Uterus (tissue), 4 donors: ENCODE measurements at places on chromosomes 16 and 17. TPM values are rescaled to one million over a fixed set of nuclear protein-coding genes. Genes with fewer than 3 reads are reported as not detected.

The AOC2 gene
- 5.3 TPM for total RNA-seq

The PRDM7 gene
- total RNA-seq = not detected

The PDE6G gene
- total RNA-seq = 2.1 TPM

The EME1 gene
- total RNA-seq = 3.4 TPM

The CCL7 gene
- total RNA-seq = not detected

DNA sequence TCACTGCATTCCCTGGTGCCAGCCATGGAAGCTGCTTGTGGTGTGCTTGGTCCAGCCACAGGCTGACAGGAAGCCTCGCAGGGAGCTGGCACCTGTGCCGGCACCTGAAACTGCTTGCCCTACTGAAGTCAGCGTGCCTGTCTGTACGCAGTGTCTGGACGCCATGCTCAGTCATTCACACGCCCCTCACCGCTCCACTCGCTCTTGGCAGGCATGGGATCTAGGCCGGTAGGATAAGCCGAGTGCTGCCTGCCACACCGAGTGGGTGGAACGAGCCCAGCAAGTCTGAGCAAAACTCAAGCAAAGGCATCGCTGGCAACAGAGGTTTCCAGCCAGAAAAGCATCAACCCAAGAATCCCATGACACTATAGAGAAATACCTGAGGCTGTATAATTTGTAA, 350.6 kb downstream of the CDH11 start:
- no peak for DNase-seq
- no peaks in the 10 kb centered on the region for H3K4me1 ChIP-seq
- no peak overlapping the region for H3K4me3 ChIP-seq
- no peaks in the 10 kb centered on the region for H3K36me3 ChIP-seq
- H3K27ac ChIP-seq = no peak overlapping the region

DNA sequence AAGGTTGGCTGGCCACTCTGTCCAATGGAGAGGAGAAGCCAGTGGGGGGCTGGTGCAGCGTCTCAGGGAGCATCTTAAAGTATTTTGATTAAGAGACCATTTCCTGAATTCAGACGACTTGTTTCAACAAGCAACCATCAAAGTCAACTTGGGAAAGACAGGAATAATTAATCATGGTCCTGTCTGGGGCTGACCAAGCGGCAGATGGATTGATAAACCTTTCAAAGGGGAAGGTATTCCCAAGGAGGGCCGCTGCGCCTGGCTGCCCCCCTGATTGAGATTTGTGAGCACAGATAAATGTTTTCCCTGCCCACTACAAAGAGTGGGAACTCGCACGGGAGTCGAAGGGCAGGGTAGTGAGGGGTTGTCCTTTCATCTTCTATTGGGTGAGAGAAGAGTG, 47.5 kb downstream of the HNF1B start:
- no peaks in the 10 kb centered on the region for H3K36me3 ChIP-seq
- H3K4me1 ChIP-seq = no peaks in the 10 kb centered on the region
- no peaks in the 10 kb centered on the region for H3K27me3 ChIP-seq
- no peak for DNase-seq

GRCh38 chr16:77873066-77873465, 84.7 kb downstream of the VAT1L start:
- no peaks in the 10 kb centered on the region for H3K36me3 ChIP-seq
- no peak for DNase-seq
- no peak overlapping the region for H3K27ac ChIP-seq
- no peaks in the 10 kb centered on the region for H3K4me1 ChIP-seq

DNA sequence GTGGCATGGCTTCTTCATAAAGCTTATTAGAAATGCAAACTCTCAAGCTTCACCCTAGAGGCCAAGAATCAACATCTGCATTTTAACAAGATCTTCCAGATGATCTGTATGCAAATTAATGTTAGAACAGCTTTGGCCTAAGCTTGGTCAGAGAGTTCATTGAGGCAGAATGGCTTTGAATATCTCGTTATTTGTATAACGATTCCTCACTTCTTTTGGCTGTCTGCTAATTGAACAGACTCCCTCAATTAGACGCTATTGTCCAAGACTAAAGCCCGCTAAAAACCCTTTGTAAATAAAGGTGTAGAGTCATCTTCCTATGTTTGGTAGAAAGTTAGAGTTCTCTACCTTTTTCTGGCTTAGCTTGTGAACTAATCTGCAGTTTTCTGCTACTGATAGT, 1453.7 kb downstream of the CDH8 start:
- H3K4me1 ChIP-seq = no peaks in the 10 kb centered on the region
- H3K4me3 ChIP-seq = no peak overlapping the region
- H3K36me3 ChIP-seq = no peaks in the 10 kb centered on the region
- no peaks in the 10 kb centered on the region for H3K27me3 ChIP-seq
- no peak overlapping the region for H3K27ac ChIP-seq

DNA sequence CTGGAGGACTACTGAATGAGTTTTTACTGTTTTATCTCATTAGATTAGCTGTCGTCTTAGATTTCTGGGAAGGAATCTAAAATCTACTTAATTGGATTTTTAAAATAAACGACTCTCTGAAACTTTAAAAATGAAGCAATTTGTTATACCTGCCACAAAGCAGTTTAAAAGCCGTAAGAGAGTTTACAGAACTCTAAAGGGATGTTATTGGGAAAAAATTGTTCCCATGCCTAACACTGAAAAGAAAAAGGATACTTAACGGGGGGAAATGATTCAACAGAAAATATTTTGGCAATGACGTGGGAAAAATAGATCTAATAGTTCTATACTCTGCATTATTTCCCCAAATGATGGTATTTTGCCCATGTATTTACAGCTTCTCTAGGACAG, 27.0 kb downstream of the ARHGAP17 start:
- H3K27me3 ChIP-seq = no peaks in the 10 kb centered on the region
- H3K4me1 ChIP-seq = peaks cover 40% of the 10 kb centered on the region
- peak overlapping the region; percentile 58 for H3K27ac ChIP-seq
- no peaks in the 10 kb centered on the region for H3K36me3 ChIP-seq

DNA sequence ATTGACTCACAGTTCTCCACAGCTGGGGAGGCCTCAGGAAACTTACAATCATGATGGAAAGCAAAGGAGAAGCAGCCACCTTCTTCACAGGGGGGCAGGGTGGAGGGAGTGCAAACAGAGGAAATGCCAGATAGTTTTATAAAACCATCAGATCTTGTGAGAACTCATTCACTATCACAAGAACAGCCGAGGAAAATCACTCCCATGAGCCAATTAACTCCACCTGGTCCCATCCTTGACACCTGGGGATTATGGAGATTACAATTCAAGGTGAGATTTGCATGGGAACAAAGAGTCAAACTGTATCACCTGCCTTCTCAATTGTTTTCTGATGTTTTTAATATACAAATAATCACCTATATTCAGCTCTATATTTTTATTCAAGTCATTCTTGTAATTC, 1527.3 kb upstream of the GOT2 start:
- H3K4me3 ChIP-seq = no peak overlapping the region
- no peaks in the 10 kb centered on the region for H3K4me1 ChIP-seq
- no peak overlapping the region for H3K27ac ChIP-seq

DNA sequence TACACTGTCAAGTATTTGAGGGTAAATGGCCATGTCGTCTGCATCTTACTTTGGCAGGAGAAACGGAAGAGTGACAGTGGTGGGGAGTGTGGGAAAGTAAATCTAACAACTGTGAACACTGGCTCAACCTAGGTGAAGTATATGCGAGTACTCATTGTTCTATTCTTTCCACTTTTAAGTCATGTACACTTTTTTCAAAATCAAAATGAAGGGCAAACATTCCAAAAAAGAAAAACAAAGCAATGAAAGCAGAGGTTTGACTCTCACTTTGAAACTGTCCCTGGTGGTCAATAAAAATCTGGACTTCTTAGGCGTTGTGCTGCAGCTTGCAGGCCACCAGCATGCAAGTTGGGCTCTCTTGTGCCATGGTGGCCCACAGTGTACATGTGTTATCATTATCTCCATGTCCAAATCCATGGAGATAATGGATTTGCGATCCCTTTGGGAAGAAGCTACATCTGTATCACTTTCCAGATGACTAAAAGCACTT, 32.7 kb downstream of the STAT5B start:
- H3K4me1 ChIP-seq = no peaks in the 10 kb centered on the region
- no peaks in the 10 kb centered on the region for H3K36me3 ChIP-seq
- DNase-seq = no peak
- no peaks in the 10 kb centered on the region for H3K27me3 ChIP-seq
- H3K27ac ChIP-seq = no peak overlapping the region
- no peak overlapping the region for H3K4me3 ChIP-seq

- no peaks in the 10 kb centered on the region for H3K4me1 ChIP-seq
- no peak overlapping the region for H3K4me3 ChIP-seq
- H3K36me3 ChIP-seq = no peaks in the 10 kb centered on the region
- no peak for DNase-seq
- H3K27me3 ChIP-seq = no peaks in the 10 kb centered on the region
Observed at GRCh38 chr16:10332241-10332640, 53.6 kb upstream of the ATF7IP2 start.

DNA sequence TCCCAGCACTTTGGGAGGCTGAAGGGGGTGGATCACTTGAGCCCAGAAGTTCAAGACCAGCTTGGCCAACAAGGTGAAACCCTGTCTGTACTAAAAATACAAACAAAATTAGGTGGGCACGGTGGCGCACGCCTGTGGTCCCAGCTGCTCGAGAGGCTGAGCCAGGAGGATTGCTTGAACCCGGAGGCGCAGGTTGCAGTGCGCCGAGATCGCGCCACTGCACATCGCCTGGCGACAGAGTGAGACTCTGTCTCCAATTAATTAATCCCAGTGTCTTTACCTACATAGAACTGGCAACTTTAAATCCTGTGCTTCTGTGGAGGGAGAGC, 1.5 kb upstream of the ELOB start:
- H3K27me3 ChIP-seq = no peaks in the 10 kb centered on the region
- peak overlapping the region; percentile 100 for H3K27ac ChIP-seq
- no peaks in the 10 kb centered on the region for H3K36me3 ChIP-seq
- H3K4me1 ChIP-seq = no peaks in the 10 kb centered on the region

- H3K36me3 ChIP-seq = no peaks in the 10 kb centered on the region
- H3K4me1 ChIP-seq = no peaks in the 10 kb centered on the region
- H3K27ac ChIP-seq = no peak overlapping the region
- H3K4me3 ChIP-seq = no peak overlapping the region
- H3K27me3 ChIP-seq = no peaks in the 10 kb centered on the region
- DNase-seq = no peak
Observed at GRCh38 chr17:56392321-56392720, 201.2 kb upstream of the NOG start.

DNA sequence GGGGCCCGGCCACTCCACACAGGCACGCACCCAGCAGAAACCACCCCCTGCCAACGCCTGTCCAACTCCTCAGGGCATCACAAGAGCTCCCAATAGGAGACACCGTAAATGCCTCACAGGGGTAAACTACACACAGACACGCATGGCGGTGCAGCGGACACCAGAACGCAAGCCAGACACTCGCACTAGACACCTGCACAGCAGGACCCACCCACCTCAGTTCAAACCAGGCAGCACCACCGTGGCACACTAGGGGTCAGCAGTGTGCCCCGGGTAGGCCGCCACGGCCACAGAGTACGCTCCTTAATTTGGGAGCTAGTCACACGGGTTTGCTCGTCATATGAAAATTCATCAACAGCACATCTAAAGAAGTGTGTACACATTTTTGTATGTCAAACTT, 3.4 kb downstream of the SLC38A10 start:
- H3K27ac ChIP-seq = no peak overlapping the region
- H3K36me3 ChIP-seq = no peaks in the 10 kb centered on the region
- no peak overlapping the region for H3K4me3 ChIP-seq
- H3K27me3 ChIP-seq = no peaks in the 10 kb centered on the region
- H3K4me1 ChIP-seq = peaks cover 7% of the 10 kb centered on the region

DNA sequence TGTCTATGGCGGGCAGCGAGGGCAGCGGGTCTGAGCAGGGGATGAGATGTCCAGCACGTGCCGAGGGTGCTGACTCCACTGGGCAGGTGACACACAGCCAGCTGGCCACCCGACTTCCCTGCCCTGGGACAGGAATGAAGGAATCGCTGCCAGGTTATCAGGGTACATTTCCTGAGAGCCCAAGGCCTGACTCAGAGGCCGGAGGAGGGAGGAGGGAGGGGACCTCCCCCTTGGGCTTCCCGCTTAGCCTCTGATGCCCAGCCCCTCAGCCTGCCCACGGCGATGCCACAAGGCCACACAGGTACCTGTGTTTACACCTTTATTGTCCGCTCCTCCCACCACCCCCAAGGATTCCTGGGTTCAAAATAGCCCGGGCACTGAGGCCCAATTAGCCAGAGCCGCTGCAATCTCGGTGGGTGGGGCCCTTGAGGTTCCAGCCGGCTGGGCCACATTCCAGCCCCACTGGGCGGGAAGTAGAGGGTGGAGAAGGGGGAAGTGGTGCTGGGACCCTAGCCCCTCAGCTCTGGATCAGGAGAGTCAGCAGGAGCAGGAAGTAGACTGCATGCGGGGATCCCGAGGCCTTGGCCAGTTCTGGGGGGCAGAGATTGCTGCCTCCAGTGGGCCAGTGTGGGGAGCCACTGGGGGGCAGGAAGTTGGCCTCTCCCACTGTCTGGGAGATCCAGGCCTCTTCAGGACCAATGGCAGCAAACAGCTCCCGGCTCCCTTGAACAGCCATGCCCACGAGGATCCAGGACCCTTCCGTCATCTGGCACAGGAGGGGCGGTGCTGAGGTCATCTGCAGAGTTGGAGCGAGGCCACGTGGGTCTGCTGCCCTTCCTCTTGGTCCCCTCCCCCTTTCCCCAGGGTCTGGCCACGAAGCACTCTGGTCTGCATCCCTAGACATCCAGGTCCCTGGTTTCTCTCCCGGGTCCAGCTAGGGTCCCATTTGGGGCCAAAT, 3.4 kb upstream of the PRSS8 start:
- peak overlapping the region; percentile 35 for H3K27ac ChIP-seq
- H3K27me3 ChIP-seq = no peaks in the 10 kb centered on the region
- DNase-seq = no peak
- H3K4me1 ChIP-seq = no peaks in the 10 kb centered on the region

- H3K36me3 ChIP-seq = no peaks in the 10 kb centered on the region
- H3K27me3 ChIP-seq = no peaks in the 10 kb centered on the region
Observed at GRCh38 chr17:43774304-43775250, 4.2 kb downstream of the DUSP3 start.

DNA sequence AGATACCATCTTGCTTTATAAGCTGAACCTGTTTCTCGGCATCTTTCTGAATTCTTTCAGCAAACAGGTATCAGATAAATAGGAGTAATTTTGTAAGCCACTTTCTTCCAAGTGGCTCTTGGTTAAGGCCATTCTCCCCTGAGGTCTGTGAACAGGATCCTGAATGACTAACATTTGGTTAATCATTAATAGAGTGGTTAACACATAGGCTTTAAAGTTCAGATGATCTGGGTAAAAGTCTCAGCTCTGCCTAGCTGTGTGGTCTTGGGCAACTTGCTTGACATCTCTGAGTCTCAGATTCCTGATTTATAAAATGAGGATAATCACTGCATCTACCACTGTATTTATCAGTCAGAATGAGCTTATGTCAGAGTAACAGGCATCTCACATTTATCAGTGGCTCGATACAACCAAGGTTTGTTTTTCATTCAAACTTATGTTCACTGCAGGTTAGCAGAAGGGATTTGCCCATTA, 44.4 kb upstream of the ANKFN1 start:
- H3K36me3 ChIP-seq = no peaks in the 10 kb centered on the region
- DNase-seq = no peak
- no peak overlapping the region for H3K4me3 ChIP-seq
- no peaks in the 10 kb centered on the region for H3K4me1 ChIP-seq
- no peak overlapping the region for H3K27ac ChIP-seq
- no peaks in the 10 kb centered on the region for H3K27me3 ChIP-seq

- H3K27me3 ChIP-seq = no peaks in the 10 kb centered on the region
- H3K36me3 ChIP-seq = no peaks in the 10 kb centered on the region
- H3K27ac ChIP-seq = no peak overlapping the region
- no peaks in the 10 kb centered on the region for H3K4me1 ChIP-seq
- no peak overlapping the region for H3K4me3 ChIP-seq
Observed at GRCh38 chr16:7257016-7257415, 75.6 kb upstream of the RBFOX1 start.
